Activated CD4-positive, alpha-beta T cell treated with anti-CD3 and anti-CD28 coated beads, Interleukin-2, amount 10 ng/mL, durations not matched to agents 24 days and 14 days (primary cell): ENCODE measurements at places on chromosomes 12 and 14.

DNA sequence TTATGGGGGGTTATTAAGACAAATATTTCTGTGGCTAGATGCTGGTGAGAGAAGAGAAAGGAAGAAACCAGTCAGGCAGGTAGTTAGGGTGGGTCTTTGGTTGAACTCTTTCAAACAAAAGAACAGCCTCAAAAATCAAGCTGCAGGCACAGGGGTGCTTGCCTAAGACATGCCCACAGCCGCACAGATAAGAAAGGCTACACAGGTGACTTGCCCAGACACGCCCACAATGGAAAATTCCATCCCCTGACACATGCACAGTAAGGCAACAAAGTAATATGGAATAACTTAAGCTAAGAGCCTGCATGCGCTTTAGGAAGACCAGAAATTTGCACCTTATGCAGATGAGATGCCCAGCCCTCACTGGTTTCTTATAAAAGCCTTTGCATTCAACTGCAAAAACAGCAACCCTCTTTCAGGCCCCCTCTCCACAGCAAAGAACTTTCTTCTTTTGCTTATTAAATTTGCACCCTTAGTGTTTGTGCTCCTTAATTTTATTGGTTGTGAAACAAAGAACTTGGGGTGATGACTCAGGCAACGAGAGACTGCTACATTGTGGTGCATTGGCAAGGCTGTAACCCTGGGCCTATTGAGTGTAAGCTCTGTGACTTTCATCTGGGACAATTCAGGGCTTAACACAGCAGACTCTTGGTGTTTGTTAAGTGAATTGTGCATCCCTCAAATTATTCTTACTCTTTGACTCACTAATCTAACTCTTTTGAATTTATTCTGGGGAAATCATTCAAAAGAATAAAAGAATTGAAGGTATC, 149.4 kb downstream of the RPAP3 start:
- no peak for DNase-seq

- DNase-seq: no peak
These were observed 121.3 kb downstream of the CRADD start for GRCh38 chr12:93798279-93799151.

DNA sequence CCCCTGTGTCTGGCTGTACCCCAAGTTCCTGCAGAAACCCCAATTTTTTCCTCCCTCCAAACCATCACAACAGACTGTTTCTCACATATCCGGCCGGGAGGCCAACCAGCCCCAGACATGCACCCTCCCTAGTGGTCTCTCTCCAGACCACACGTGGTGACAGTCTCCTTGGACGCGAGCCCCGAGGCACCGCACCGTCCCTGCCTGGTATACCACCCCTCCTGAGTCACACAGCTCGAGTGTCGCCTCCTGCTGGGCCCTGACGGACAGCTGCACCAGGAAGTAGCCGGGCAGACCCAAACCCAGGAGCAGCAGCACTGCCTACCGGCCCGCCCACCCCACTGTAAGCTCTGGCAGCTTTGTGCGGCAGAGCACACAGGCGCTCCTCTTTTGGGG, 97.4 kb downstream of the RFLNA start:
- no peak for DNase-seq

GRCh38 chr12:16884056-16884455, 278.1 kb upstream of the LMO3 start:
- DNase-seq: no peak

- DNase-seq: no peak
These were observed 233.3 kb downstream of the CCDC59 start for GRCh38 chr12:82124711-82125380.

DNA sequence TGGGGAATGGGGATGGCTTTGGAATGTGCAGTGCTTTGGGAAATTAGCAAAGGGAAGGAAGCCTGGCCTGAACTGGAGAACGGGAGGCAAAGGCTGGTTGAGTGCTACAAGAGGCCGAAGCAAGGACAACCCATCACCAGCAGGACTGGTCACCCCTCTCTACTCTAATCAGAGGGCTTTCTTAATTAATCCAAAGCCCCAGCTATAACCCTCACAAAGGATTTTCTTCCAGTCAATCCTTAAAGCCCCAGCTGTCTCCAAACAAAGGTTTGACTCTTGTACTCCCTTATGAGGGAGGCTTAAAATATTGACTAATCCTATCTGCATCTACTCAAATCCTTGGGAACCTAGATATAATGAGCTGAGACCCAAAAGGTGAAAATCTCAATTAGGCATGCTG, 256.3 kb downstream of the NTF3 start:
- no peak for DNase-seq

DNA sequence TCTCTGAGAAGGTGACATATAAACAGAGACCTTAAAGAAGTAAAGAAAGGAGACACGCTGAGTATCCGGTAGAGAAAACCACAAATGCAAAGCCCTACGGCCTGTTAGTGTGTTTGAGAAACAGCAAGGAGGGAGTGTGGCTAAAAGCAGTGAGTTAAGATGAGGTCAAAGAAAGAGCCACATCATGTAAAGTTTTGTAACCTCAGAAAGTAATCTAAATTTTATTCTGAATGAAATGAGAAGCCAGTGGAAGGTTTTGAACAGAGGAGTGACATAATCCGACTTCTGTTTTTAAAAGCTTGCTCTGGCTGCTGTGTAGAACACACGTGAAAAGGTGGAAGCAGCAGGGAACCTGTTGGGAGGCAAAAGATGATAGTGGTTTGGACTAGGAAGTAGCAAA, 32.6 kb downstream of the PPP2R5E start:
- DNase-seq: peak; percentile 74

GRCh38 chr14:42664190-42664589, 1057.5 kb downstream of the LRFN5 start:
- no peak for DNase-seq

- no peak for DNase-seq
These were observed 28.6 kb downstream of the AACS start for GRCh38 chr12:125093681-125094330.

DNA sequence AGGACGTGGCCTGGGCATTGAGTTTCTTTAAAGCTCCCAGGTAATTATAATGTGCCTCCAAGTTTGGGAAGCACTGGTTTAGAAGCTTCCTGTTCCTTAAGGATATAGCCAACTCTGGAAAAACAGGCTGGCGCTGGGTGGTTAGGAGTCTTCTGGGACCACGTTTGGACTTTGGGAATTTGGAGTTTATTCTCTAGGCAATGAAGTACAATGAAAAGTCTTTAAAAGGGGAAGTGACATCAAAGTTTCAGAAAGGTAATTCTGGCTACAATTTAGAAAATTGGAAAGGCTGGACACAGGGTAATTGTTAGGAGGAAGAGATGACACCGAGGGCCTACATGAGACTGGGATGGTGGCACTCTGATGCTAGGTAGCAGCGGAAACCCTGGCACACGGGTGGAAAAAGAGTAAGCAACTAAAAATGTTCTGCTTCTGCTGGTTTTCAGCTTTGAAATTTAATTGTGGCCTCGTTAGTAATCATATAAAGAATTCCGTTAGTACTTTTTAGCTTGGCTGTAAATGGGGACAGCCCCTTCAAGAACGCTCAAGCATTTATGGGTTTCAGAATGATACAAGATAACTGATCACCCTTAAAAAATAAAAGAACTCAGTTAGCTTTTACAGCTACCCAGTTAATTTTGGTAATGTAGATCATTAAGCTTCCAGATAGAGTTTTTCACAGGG, 12.7 kb upstream of the DCP1B start:
- no peak for DNase-seq

DNA sequence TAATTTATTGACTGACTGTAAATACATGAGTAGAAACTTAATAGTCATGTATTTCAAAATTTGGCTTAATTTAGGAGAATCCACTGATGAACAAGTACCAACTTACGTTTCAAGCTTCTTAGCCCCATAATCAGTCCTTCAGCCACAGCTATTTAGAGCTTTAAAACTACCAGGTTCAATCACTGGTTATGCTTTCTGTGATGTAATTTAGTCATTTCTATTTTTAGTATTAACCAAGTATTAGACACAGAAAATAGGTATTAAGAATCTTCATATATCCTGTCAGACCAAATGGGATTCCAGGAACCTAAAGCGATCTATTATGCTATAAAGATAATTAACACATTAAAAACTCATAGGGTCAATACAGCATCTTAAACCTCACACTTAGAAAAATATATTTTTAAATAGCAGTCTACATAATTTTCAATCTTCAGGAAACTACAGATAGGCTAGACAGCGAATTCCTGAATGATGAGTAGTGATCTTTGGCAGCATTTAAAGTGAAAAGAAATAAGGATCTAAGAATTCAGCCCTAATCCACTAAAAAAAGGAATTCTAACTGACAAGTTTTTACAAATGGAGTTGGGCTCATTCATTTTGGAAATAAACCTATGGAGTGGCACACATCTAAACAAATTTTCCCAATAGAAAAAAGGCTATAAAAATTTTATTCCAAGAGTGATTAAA, 51.5 kb downstream of the ZC3H14 start:
- DNase-seq: no peak

- no peak for DNase-seq
These were observed 472.4 kb downstream of the ZFP36L1 start for GRCh38 chr14:68320495-68320894.

GRCh38 chr14:57038689-57039088, 228.4 kb upstream of the OTX2 start:
- DNase-seq: no peak

DNA sequence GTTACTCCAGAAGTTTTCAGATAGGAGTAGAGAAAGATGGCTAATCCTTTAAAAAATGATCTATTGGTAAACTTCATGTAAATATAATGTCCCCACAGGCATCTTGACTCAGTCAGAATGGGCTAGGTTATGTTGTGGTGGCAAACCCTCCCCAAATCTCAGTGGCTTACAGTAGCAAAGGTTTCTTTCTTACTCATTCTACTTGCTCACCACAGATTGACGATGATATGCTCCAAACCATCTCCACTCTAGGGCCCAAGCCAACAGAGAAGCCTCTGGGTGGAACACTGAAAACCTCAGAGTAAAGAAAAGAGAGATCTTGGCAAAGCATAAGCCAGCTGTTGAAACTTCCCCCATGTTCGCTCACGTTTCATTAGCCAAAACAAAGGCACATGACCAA, 146.4 kb downstream of the EMP1 start:
- DNase-seq: no peak

- DNase-seq: no peak
These were observed 60.0 kb downstream of the CCNK start for GRCh38 chr14:99541211-99541610.

GRCh38 chr12:119902084-119902509, 25.0 kb upstream of the CIT start:
- DNase-seq: peak; percentile 92

- DNase-seq: no peak
These were observed 320.4 kb upstream of the PDE3A start for GRCh38 chr12:20047901-20048300.

DNA sequence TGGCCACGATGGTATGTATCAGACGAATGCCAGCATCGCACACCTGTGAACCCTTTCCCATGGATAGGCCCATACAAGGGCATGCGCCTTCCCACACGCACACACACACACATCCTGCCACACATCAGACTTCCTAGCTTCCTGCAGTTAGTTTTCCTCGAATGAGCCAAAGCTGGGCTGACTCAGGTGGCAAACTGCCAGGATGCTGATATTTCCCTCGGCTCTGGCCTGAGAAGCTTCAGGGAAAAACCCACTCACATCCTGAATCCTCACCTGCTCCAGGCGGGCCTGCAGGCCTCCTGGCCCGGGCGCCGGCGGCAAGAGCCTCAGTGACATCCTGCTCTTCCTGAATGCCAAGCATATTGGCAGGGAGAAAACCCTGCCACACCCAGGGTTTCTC, 22.4 kb downstream of the CALM1 start:
- DNase-seq: no peak

DNA sequence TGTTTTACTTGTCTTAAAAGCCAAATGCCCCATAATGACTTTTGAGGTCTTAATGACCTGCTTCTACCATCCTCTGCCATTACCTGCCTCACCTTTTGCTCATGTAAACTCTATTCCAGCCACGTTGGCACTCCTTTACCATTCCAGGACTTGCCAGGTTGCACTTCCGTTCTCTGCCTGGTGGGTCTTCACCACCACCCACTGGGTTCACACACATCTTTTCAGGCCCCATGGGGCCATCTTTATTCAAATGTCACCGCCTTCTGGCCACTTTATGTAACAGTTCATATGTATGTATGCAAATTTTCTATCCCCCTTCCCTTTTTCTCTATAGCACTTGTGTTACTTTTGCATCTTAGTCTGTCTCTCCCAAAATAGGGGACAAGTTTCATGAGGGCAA, 57.7 kb downstream of the ATP2A2 start:
- DNase-seq: no peak

GRCh38 chr14:92198804-92199203, 77.0 kb downstream of the CPSF2 start:
- DNase-seq: no peak

GRCh38 chr14:89650077-89650978, 233.3 kb upstream of the FOXN3 start:
- DNase-seq: no peak

DNA sequence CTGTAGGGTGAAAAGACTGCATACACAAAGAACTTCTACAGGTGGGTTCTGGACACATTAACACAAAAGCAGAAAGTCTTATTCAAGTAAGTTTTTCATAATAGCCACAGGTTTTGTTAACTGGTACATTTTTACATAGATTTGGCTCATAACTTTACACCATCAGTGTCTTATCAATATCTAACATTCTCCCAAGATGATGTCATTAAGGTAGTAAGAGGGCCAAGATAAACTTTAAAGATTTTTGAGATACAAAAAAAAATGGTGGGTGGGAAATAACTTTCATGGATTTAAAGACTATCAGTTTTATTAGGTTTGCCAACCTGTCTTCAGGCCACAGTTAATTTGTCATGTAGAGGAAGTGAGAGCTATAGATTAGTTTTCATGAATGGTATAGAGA, 1.7 kb downstream of the SUPT16H start:
- DNase-seq: no peak

- DNase-seq: no peak
These were observed 87.4 kb downstream of the PRIMA1 start for GRCh38 chr14:93700928-93701327.

DNA sequence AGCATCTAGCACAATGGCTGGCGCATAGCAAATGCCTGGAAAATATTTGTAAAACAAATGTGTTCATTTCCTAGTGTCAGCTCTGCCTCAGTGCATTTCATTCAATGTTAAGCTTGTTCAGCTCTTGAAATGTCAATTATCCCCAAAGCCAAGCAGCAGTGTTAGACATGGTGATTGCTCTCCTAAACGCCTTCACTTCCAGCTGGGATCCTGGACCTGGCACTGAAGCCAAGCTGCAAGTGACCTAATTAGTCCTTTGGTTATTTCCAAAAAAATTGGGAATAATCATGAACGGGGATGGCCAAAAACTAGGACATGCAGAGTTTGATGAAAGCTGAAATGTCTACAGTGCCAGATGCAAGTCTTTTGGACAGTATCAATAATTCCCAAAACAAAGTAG, 54.9 kb upstream of the MDGA2 start:
- no peak for DNase-seq

GRCh38 chr14:99884834-99885648, 91.8 kb downstream of the EML1 start:
- peak; percentile 79 for DNase-seq

GRCh38 chr14:61564618-61565091, 130.7 kb upstream of the HIF1A start:
- DNase-seq: no peak

DNA sequence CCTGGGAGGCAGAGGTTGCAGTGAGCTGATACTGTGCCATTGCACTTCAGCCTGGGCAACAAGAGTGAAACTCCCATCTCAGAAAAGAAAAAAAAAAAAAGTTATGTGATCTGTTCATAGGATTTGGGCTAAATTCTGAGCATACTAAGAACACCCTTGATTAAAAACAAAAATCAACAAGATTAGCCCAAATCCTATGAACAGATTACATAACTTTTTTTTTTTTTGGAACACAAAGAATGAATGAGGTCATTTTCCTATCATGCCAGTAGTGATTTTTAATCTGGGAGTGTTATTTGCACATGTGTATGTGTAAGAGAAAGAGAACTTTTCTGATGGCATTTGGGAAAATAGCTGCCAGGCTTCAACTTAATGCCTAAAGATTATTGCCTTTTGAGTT, 208.7 kb downstream of the ERC1 start:
- DNase-seq: no peak
